ENCODE measurements at places on chromosomes 11 and 22.

DNA sequence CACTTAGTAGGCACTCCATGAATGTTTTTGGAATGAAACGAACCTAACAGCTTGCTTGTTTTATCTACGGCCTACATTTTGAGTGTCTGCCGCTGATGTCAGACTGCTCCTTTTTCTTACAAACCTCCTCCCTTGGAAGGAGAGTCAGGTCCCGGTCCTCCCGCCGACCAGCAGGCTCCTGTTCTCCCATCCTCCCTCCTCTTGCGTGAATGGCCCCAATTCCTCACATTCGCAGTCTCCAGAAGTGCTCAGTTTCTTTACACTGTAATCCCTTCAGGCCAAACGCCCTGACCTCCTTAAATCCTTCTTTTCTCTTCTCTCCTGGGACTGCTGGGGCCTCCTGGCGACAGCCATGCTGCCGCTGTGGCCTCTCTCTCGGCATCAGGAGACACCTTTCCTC, 82.6 kb upstream of the CSNK2A3 start:
- no peak for DNase-seq

DNA sequence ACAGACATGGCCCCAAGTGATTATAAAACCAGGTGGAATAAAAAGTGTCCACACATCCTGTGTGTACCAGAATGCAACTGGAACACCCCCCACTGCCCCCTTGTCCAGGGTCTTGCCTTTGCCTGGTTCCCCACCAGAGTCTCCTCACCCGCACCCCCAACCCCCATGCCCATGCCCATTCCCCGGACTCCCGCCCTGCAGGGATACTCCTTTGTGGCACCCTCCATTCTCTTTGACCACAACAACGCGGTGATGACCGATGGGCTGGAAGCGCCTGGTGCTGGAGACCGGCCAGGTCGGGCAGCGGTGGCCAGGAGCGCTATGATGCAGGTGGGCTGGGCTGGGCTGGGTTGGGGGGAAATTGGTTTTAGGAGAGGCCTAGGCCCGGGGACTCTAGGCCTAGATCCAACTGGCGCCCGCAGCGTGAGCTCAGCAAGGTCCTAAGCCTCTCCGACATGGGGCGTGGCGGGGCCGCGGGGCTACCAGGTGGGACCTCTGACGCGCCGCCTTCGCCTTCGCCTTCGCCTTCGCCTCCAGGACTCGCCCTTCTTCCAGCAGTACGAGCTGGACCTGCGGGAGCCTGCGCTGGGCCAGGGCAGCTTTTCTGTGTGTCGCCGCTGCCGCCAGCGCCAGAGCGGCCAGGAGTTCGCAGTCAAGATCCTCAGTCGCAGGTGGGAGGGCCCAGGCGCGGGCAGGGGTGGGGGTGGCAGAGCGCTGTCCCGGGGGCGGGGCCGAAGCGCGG, 9.1 kb downstream of the RPS6KA4 start:
- no peak for DNase-seq

DNA sequence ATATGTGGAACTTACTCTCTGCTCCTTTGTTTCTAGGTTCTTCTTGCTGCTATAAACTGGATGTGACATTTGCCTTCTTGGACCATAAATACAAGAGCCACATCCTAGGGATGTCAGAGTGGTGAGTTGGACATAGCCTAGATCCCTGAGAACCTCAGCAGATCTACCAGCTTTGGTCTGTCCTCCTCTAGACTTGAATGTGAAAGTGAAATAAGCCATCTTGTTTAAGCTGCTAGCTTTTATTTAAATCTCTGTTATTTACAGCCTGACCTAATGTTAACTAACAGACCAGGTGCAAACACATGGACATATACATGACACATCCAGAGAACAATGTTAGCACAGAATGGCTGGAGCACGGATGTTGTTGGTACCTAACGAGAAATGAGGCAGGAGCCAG, 36.0 kb downstream of the SLN start:
- no peak for DNase-seq

GRCh38 chr11:77075425-77075905, 8.7 kb downstream of the CAPN5 start:
- no peak for DNase-seq

DNA sequence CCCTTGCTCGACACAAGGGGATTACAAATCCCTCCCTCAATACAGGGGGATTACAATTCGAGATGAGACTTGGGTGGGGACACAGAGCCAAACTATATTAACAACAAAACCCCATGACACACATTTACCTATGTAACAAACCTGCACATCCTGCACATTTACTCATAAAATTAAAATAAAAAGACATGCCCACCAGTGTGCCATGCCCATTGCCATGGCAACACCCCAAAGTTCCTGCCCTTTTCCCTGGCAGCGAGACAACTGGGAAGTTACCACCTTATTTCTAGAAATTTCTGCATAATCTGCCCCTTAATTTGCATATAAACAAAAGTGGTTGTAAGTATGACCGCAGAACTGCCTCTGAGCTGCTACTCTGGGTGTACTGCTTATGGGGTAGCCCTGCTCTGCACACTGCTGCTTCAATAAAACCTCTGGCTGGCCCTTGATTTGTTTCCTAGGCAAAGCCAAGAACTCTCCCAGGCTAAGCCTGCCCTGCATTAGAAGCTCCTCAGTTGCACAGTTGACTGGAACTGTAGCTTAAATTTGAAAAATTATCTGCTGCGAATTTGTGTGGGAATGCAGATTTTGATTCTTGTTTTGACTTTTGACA, 8.6 kb upstream of the INCENP start:
- no peak for DNase-seq

DNA sequence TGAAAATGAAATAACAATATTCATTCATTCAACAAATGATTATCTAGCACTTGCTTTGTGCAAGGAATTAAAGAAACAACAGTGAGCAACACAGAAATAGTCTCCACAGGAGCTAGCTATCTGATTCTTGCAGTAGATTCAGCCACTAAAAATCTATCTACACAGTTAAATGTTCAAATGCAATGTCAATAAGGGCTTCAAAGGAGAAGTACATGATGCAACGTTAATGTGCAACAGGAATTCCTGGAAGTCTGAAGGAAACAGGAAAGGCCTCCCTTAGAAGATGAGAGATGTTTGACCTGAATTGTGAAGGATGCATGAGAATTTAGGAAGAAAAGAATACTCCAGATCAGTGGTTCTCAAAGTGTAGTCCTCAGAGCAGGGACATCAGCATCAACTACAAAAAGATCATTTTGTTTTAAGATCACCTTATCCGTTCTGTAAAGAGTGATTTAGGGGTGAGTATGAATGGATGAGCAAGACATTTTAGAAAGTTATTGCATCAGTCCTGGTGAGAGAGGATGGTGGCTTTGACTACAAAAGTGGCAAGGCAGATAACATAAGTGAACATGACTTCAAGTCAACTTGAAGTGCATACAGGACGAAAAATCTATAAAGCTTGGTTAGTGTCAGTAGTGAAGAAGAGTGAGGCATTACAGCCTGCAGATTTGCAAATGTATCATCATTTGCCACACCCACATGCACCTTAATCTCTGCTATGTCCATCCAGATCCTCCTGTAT, 96.0 kb downstream of the ETS1 start:
- no peak for DNase-seq

- DNase-seq, result no peak
Observed at GRCh38 chr22:42170946-42171345, 40.3 kb upstream of the CYP2D6 start.

DNA sequence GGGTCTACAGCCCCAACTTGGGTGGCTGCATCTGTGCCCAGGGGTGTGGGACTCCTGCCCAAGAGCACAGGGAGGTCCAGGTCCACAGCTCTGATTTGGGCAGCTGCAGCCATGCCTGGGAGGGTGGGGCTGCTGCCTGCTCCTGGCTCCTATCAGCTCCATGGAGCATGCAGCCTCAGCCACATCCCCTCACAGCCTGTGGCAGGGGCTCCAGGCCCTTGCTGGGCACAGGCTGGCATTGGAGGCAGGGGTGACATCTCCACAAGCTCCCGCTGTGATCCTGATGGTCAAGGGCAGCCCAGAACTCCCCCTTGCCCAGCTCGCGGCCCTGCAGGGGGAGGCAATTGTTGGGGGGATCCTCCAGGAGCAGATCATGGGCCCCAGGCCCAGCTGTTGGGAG, 6.3 kb upstream of the OR56A4 start:
- no peak for DNase-seq

DNA sequence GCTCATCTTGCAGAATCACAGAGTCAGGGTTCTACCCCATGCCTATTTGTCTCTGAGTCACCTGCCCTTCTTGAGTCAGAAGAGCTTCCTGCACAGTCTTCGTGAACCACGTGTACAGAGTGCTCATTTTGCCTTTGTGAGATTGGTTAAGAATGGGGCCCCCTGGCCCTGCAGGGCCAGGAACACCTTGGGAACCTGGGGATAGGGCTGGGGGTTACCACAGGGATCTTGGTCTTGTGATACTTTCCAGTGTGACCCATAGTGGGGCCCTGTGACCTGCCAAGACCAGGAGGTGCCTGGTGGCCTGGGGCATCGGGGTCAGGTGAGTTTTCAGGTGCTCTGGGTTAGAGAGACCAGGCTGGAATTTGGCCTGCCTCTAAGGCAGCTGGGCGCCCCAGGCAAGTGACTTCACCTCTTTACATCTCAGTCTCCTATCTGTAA, 9.4 kb downstream of the TMPRSS13 start:
- peak; percentile 72 for DNase-seq

DNA sequence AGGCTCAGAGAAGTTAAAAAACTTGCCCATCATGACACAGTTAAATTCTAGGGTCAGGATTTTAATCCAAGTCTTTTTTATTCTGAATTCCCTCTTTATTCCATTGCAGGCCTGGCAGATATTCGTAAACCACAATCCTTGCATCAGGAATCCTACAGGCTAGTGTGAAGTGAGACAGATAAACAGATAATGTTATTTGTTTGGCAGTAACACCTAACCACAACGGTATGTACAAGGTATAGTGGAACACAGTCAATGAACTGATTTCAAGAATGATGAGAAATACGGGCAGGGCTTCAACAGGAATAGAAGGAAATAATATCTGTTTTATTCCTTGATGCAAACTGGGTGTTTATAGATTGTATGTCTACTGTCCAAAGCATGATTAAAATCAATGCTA, 32.0 kb upstream of the NARS2 start:
- DNase-seq, result no peak

- no peak for DNase-seq
Observed at GRCh38 chr11:63488789-63489188, 2.2 kb downstream of the PLAAT5 start.

GRCh38 chr11:73931039-73931645, 19.7 kb upstream of the DNAJB13 start:
- DNase-seq, result peak; percentile 45

DNA sequence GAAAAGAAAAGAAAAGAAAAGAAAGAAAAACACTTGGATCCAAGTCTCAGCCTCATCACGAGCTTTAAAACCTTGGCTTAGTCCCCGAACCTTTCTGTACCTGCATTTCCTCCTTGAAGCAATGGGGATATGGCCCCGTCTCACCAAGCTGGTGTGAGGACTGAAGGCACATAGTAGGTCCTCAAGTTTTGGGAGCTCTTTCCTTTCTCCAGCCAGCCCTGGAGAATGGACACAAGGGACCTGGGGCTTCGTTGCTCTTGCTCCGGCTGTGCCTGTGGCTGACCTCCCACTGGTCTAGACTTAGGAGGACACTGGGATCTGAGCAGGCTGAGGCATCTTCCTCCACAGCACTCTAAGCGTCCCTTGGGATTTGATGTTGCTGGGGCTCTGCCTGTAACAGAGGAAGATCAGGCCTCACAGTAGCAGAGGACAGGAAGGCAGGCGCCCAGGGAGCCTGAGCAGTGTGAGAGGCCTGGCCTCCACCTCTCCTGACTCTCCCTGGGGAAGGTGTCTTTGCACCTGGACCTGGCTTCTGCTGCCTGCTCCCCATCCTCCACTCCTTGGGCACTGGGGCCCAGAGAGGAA, 32.8 kb downstream of the KCNC1 start:
- DNase-seq, result no peak

GRCh38 chr11:124315052-124315451, 1.3 kb upstream of the OR8D1 start:
- DNase-seq, result peak; percentile 24

- no peak for DNase-seq
Observed at GRCh38 chr11:85665733-85666132, 804 bp upstream of the CREBZF start.

DNA sequence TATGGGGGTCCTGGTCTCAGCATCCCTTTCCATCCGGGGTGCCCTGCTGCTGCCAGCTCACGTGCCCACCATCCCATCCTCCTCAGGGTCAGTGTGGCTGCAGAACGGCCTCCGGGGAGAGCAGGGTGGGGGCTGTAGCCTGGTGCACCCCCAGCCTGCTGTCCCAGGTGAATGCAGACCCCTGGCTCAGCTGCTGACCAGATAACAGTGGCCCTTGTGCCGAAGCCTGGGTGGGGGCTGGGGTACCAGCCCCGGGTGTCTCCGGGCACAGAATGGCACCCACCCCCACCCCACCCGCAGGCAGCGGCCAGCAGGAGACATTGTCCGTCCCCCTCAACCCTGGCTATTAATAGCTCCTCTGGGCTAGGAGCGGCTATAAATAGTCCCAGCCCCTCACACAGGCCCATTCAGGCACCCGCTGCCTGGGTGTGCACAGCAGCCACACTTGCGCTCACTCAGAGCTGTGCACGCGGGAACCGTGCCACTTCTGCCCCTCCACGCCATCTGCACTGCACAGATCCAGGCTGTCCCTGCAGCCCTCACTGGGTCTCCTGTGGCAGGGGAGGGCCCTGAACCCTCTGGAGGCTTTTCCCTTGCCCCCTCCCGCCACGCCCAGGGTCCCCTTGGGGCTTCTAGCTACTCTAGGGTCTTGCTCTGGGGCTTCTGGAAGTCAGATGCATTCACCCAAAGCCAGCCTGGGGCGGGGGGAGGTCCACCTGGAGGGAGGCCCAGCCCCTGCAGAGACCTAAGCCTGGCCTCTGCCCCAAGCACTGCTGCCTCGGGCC, 18.7 kb downstream of the CRELD2 start:
- no peak for DNase-seq

DNA sequence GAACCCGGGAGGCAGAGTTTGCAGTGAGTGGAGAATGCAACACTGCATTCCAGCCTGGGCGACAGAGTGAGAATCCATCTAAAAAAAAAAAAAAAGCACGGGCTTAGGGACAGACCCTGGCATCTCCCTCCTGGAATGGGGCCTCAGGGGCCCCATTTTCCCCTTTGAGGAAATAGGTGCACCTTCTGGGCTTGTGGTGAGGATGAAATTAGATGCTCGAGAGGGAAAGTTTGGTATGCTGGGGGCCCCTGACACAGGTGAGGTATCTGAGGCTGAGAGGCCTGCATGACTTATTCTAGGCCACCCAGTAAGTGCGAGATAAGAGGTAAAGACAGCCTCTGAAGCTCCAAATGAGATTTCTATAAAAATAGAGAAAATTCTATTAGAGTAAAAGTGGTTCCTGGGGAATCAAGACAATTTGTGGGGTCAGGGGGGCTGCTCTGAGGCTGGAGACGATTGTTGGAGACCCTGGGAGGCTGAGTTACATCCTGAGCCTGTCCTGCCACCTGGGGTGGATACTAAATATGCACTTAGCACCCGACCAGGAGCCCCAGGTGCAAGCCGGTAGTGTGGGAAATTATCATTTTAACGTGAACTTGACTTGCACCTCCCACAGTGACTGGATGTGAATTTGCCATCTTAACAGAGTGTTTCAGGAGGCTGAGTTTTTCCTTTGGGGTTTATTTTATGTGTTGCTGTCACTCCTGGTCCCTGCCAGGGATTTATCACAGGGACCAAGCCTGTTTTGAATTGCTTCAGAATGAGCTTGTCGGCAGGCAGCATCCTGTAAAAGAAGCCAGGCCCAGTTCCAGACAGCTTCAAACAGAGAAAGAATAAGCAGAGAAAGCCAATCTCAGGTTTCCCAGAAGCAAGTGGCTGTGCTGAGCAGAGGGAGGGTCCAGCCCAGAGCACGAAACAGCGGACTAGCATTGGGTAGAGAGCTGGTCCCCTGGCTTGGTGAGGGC, 48.4 kb upstream of the TSKU start:
- no peak for DNase-seq

- no peak for DNase-seq
Observed at GRCh38 chr11:78080818-78081495, 1.3 kb upstream of the NDUFC2 start.
